ENCODE measurements at places on chromosomes 4 and X.

DNA sequence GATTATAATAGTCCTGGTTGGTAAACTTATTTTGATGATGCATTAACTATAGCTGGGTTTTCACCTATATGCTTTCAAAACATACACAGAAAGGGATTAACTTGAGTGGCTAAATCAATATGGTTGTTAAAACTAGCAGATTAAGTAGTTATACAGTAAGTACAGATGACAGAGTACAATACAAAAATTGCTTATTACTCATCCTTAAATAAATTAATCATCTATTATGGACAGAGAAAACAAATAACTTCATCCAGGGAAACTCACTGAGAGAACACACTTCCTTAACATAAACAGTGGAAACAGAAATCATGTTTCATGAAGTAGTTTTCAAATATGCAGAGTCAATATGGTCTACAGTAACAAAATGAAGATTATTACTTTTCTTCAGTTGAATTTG lies 133.4 kb downstream of the AREG start:
- no peak for DNase-seq

DNA sequence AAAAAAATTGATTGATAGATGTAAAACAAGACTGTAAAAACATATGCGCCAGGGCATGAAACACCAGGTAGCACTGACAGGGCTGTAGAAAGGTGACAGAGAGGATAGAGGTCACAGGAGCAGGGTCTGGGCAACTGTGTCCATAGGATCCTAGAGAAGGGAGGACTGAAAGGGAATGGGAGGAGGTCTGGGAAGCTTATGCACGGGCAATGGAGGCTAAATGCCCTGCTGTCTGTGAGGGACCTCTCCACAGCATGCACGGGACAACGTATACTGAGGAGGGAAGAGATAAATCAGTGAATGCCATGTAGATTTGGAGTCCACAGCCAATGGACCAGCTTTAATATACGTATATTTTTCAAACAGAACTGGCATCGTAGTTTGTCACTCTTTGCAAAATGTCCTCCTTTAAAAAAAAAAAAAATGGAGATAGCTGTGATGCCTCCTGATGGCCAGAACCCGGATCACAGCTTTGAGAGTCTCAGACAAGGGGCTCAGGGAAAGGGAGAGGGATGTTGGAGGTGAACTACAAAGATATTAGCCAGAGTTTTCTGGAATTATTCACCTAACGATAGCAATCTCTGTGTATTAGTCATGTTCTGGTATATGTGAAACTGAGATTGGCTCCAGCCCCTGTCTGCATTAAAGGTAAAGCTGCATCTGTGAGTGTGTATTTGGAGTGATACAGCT lies 16.0 kb downstream of the RAB40A start:
- DNase-seq: no peak

GRCh38 chr4:137452799-137453198 lies 79.5 kb downstream of the PCDH18 start:
- DNase-seq: no peak

DNA sequence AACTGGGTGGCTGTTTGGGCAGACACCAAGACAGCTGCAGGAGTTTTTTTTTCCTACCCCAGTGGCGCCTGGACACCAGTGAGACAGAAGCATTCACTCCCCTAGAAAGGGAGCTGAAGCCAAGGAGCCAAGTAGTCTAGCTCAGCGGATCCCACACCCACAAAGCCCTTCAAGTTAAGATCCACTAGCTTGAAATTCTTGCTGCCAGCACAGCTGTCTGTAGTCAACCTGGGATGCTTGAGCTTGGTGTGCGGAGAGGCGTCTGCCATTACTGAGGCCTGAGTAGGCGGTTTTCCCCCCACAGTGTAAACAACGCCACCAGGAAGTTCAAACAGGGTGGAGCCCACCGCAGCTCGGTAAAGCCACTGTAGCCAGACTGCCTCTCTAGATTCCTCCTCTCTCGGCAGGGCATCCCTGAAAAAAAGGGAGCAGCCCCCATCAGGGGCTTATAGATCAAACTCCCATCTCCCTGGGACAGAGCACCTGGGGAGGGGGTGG lies 171.4 kb downstream of the ARHGEF9 start:
- DNase-seq: no peak

DNA sequence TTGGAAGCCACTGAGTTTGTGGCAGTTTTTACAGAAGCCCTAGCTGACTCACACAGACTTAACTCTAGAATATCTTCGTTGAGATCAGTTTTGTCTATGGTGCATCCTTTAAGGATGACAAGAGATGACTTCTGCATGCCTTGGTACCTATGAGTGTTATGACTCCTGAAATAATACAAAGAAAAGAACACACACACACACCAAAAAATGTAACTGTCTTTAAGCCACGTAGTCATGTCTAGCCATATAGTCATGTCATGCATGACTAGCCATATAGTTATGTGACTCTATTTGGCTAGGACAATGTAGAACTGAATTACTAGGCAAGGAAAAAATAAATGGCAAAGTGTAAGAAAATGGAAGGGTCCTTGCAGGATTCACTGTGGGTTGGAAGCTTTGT lies 447.8 kb downstream of the NLGN4X start:
- DNase-seq: no peak

DNA sequence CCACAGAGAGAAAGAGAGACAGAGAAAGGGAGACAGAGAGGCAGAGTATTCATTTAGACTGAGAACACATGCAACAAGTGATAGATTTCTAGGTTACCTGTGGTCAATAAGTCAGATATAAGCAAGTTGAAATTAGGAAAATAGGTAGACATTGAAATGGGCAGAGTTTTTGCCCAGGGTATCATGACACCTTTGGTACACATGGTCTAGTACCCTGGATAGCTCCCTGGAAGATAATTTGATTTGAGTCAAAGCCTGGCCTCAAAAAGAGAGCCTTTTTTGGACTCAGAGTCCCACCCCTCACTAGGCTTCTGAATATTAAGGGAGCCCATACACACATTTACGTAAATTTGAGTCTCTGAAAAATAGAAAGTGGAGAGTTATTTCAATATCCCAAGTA lies 4.0 kb upstream of the RPS6KA6 start:
- no peak for DNase-seq

DNA sequence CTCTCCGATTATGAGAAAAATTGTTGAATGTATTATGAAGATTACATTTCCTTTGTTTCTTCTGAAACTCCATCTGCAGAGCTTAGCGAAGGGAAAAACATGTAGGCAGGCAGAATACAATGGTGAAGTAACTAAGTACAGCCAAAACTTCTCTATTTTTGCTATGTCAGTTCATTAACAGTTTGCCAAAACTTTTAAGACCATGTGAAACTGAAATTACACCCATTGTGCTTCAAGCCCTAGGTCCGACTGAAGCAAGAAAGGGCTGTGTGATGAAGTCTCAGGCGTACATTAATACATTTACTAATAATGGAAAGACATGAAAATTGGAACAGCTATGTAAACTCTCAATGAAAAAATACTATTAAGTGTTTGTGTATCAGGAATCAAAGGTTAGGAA lies 398.0 kb downstream of the MAPK10 start:
- no peak for DNase-seq

- DNase-seq: no peak
Measured at GRCh38 chr4:183107891-183108459, 8.9 kb downstream of the WWC2 start.

GRCh38 chr4:94284889-94285288 lies 57.7 kb downstream of the HPGDS start:
- no peak for DNase-seq

- no peak for DNase-seq
Measured at GRCh38 chr4:87002682-87003043, 67.9 kb downstream of the AFF1 start.

GRCh38 chrX:106649523-106650428 lies 38.0 kb downstream of the RADX start:
- no peak for DNase-seq

GRCh38 chr4:70945452-70946055 lies 43.4 kb downstream of the MOB1B start:
- no peak for DNase-seq

DNA sequence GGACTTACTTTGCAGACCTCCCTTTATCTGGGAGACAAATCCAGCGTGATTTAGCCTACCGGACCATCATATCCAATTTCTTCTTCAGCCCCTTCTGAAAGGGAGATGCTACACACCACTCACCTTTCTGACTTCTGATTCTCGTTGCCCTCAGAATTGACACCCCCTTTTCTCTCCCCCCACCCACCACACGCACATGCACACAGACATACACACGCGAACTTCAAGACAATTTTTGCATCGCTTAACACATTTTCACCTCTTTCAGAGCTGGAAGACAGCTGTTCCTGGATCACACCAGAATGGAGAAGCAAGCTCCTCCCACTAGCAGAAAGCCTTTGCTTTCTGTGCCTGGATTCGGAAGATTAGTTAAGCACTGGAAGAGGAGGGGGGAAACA lies 1.0 kb upstream of the SNCA start:
- DNase-seq: no peak

DNA sequence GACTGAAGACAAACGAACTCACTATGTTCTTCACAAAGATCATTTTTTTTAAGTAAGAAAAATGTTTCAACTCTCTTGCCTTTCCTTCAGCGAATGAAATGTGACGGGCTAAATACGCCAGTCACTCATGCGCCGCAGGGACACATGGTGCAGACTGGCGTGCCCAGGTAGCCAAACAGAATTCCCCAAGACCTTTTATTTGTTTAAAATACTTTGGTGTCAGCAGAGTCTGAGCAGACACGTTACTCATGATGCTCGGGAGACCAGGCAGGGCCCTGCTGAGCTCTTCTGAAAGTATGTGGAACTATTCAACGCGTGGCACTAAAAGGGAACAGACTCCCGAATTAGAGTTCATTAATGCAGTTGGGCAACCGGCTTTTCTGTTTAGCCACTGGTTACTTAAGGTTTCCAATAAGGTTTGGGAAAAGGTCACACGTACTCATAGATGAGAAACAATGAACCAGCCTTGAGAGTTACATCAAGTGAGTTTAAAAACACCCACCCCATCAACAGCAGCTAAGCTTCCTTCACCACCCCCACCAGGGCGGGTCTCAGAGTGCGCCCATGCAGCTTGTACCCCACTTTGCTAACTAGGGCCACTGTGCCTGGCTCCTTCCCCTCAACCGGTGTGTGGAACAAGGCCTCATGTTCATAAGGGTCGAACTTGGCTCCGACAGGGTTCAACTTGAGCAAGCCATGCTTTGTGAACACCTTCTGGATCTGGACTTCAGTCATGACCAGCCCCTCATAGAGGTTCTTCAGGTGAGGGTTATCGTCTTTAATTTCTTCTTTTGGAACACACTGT lies 7.3 kb downstream of the GRPEL1 start:
- no peak for DNase-seq

DNA sequence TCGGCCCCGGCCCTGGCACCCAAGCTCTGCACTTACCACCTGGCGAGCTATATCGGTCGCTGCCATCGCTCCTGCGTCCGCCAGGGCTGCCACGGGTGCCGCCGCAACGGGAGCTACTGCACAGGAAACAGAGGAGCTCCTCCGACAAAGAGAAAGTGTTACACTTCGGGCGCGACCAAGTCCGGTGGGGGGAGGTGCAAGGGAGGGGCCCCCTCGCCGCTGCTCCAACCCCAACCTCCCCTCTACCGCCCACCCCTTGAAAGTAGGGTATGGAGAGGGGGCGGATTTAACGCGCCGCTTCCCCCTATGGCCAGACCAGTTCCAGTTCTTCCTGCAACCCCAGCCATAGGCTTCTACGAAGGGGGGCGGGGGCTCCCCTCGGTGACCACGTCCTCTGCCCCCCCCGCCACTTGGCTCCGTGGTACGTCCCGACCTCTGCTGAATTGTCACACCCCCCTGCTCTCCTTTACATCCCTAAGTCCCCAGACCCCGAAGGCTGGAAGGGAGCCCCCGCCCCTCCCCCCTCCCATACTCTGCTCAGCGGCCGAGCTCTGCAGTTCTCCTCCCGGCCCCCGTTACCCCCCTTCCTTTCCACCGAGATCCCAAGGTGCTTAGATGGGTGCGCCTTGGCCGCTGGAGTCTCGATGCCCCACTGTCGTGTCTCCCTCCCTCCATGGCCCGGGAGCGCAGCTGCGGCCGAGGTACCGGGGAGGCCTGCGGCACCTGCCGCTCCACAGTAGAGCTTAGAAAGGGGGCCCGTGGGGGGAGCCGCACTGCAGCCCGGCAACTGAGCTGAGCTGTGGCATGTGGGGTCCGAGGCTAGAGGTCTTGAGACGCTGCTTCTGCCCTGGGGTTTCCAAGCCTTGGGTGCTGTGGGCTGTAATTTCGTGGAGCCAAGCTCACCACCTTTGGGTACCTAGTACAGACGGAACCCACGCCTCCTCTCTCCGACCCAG lies at the start of gene SEPTIN6:
Gene SEPTIN6, minus strand, starts transcription at position 129 of the 956 bp plus-strand sequence. Its CDS starts 63 bp downstream, at position 66.
- DNase-seq: peak; percentile 70

DNA sequence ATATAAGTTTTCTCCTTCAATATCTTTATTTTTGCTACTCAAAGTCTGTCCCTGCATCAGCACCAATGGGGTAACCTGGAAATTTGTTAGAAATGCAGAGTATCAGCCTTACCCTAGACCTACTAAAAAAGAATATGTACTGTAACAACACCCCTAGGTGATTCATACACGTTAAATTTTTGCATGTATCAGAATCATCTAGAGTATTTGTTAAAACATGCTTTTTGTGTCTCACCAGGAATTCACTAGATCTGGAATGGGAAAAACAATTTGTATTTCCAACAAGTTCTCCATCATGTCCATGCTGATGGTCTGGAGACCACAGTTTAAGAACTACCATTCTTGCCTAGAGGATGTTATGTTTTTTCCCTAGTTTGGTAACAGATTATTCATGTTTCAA lies 196.0 kb upstream of the EDNRA start:
- no peak for DNase-seq

DNA sequence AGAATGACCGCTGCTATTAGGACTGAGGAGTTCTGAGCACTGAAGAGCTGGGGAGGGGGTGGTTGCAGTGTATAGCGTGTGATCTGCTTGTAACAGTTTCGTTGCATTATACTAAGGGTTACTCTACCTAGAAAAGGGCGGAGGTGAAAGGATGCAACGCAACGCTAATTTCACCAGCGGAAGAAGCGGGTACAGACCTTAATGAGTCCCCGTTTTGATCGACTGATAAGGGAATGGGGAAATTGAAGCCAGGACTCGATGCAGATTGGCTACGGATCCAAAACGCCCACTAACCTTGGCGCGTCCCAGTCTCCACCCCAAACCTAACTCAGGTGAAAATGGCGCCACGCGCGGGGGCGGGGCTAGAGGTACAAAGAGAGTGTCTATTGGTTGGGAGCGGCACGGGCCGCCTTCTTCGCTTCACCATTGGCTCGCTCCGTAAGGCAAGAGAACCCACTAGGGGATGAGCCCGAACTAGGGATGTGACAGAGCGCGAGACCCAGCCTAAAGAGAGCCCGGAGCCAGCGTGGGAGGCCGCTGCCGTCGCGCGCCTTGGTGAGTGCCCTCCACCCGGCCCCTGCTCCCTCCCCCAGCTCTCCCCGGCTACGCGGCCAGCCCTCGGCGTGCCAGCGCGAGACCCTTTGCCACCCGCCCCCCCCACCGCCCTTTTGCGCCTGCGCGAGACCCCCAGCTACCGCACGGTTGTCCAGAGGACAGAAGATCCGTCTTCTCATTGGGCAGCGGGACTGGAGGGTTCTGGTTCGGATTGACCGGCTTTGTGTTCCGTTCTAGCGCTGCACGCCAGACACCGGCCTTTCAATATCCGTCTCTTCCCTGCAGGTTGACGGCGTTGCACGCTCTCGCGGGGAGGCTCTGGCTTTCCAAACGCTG lies at the start of gene EBP:
Gene EBP, plus strand, starts transcription at position 456 of the 891 bp plus-strand sequence. CDS start 1,964 bp downstream, outside the sequence.
- DNase-seq: peak; percentile 88

Data from stimulated activated CD4-positive, alpha-beta T cell treated with anti-CD3 and anti-CD28 coated beads, Interleukin-2, amount 100 ng/mL, for 4 hours (primary cell).